NCI-H526 treated with DMSO at 0.1 percent for 48 hours (cell line): ENCODE measurements at places on chromosomes 13 and 19.
A peak's percentile ranks its signal among the peaks of the same experiment; 100 is the strongest.

DNA sequence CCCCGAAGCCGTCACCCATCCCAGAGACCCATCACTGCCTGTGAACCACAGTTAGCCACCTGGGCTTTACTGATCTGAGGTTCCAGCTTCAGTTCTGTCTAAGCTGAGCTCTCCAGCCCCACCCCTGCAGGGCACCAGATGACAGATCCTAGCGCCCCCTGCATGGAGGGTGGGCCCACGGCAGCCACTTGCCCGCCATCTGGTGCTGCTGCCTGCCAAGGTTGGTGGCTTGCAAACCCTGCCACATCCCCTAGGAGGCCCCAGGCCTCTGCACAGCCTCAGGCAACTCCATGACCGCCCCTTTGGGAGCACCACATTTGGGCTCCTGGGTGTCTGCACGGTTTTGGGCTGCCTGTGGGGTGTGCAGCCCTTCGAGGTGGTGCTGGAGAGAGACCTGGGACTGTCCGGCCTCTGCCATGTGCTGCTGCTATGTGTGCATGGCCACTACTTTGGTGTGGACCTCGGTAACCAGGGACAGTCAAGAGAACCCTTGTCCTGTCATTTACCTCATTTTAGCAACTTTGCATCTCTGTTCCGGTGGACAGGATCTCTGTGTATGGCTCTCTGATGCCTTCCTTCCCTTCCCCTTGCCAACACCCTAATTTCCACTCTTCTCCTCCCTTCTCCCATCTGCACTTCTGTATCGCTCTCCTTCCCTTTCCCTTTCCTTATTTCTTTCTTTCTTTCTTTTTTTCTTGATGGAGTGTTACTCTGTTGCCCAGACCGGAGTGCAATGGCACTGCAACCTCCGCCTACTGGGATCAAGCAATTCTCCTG, 17.4 kb upstream of the SDHAF1 start:
- DNase-seq: no peak

DNA sequence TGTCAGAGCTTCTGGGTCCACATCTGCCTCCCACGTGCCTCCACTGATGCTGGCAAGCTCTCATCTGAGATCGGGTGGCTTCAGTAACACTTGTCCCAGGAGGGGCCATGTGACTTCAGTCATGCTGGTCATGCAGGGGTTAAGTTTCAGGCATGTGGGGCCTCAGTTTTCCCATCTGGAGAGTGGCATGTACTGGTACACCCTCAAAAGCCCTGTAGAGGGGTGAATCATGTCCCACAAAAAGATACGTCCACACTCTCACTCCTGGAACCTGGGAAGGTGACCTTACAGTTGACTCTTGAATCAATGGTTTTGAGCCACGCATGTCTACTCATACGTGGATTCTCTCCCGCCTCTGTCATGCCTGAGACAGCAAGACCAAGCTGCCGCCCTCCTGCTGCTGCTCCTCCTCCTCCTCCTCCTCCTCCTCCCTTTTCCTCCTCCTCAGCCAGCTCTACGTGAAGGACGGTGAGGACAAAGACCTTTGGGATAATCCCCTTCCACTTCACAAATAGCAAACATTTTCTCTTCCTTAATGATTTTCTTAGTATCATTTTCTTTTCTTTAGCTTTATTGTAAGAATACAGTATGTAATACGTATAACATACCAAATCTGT, 53.7 kb downstream of the COMP start:
- no peak for DNase-seq

- DNase-seq: no peak
These were observed 1322.2 kb downstream of the PCDH9 start for GRCh38 chr13:65907666-65908525.

DNA sequence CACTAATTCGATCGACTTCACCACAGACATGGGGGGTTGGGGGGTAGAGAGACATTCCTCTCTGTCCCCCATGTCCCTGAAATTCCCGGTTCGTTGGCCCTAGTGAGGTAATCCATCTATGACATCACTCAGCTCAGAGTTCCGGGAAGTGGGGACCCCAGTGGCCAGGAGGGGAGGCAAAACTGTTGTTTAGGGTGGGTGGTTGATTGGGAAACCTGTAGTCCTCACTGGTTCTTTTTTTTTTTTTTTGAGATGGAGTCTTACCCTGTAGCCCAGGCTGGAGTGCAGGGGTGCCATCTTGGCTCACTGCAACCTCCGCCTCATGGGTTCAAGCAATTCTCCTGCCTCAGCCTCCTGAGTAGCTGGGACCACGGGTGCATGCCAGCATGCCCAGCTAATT, at the start of gene ARRDC5:
ARRDC5 (minus strand) TSS at position 101 of the 400 bp plus-strand sequence; CDS start at position 30, 71 bp downstream.
- no peak for DNase-seq

DNA sequence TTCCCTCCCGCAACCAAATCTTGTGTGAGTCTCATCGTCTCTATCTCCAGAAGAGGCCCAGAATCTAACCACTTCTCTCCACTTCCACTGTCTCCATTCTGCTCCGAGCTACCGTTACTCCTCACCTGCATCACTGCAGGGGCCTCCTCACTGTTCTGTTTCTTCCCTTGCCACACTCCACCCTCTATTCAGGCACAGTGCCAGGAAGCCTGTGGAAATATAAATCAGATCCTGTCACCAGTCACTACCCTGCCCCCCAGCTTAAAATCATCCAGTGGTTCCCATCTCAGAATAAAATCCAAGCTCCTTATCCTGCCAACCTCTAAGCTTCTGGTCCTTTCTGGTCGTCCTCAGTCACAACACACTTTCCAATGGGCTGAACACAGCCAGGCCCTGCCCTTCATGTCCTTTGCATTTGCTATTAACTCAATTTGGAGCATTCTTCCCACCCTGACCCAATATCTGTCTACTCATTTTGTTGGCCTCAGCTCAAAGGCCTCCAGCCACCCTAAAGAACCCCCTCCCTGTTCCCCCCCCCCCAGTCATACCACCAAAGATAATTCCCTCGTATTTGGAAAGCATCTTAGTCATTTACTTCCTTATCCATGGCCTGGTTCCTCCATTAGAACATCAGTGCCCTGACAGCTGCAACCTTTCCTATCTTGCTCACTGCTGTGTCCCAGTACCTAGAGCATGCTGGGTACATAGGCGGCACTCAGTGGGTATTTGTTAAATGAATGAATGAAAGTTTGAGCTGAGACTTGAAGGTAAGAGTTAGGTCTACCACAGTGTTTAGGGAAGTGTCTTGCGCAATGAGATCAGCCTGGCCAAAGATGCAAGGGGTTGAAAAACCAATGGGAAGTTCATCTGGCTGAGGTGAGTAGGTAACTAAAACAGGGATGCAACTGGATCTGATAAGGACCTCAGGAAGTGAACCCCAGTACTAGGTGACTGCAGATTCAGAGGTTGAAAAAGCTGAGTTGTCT, 24.4 kb downstream of the ZNF175 start:
- no peak for DNase-seq

DNA sequence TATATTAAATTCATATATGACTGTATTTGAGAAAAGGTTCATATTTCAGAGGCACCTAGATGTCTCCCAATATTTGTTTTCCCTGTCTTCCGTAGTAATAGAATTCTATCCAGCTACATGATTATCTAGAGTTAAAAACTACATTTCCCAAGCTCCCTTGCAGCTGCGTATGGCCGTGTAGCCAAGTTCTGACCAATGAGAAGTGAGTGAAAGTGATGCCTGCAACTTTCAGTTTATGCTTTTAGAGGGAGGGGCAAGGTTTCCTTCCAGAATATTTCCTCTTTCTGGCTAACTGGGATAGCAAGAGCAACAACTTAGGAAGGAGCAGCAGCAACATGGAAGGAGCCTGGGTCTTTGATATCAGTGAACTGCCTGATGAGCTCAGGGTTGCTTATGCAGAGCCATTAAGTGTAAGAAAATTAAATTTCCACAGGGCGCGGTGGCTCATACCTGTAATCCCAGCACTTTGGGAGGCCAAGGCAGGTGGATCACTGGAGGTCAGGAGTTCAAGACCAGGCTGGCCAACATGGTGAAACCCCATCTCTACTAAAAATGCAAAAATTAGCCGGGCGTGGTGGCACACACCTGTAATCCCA, 23.2 kb upstream of the CYP2A13 start:
- DNase-seq: no peak

GRCh38 chr13:43242040-43242439, 218.7 kb downstream of the DNAJC15 start:
- no peak for DNase-seq

- DNase-seq: no peak
These were observed 13.6 kb downstream of the SPC24 start for GRCh38 chr19:11141937-11142527.

DNA sequence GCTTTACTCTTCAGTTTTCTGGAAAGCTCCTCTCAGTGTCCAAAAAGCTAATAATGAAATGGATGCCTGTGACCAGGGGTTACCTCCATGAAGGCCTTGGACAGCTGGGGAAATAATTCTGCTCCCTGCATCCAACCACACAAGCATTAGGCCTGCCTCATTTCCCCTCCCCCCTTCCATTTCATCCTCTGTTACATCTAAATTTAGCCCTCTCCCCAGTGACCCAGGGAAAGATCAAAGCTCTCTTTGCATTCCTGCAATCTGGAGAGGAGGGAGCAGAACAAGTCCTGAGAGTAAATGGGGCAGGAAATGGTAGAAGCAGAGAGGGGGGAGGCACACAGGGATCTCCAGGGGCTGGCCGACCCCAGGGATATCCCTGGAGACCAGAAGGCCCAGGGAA, 452.7 kb downstream of the TSHZ3 start:
- no peak for DNase-seq

DNA sequence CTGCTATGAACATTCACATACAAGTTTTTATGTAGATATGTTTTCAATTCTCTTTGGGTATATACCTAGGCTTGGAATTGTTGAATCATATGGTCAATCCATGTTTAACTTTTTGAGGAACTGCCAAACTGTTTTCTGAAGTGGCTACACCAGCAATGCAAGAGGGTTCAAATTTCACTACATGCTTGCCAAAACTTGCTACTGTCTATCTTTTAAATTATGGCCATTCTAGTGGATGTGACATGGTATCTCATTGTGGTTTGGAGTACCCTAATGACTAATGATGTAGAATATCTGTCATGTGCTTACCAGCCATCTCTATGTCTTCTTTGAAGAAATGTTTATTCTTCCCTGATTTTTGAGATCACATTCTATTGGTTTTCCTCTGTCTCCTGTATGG, 860.3 kb downstream of the DIAPH3 start:
- no peak for DNase-seq

GRCh38 chr19:18203408-18203862, 407 bp downstream of the RAB3A start:
- DNase-seq: no peak

- peak; percentile 31 for DNase-seq
These were observed 42.1 kb downstream of the NAA16 start for GRCh38 chr13:41352935-41353840.

DNA sequence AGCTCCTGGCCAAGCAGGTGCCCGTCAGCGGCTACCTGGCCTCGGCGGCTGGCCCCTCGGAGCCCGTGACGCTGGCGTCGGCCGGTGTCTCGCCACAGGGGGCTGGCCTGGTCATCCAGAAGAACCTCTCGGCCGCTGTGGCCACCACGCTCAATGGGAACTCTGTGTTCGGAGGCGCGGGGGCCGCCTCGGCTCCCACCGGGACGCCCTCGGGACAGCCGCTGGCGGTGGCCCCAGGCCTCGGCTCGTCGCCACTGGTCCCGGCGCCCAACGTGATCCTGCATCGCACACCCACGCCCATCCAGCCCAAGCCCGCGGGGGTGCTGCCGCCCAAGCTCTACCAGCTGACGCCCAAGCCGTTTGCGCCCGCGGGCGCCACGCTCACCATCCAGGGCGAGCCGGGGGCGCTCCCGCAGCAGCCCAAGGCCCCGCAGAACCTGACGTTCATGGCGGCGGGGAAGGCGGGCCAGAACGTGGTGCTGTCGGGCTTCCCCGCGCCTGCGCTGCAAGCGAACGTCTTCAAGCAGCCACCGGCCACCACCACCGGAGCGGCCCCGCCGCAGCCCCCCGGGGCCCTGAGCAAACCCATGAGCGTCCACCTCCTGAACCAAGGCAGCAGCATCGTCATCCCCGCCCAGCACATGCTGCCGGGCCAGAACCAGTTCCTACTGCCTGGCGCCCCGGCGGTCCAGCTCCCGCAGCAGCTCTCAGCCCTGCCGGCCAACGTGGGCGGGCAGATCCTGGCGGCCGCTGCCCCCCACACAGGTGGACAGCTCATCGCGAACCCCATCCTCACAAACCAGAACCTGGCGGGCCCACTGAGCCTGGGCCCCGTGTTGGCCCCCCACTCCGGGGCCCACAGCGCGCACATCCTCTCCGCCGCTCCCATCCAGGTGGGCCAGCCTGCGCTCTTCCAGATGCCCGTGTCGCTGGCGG, 33.0 kb upstream of the EHD2 start:
- no peak for DNase-seq

DNA sequence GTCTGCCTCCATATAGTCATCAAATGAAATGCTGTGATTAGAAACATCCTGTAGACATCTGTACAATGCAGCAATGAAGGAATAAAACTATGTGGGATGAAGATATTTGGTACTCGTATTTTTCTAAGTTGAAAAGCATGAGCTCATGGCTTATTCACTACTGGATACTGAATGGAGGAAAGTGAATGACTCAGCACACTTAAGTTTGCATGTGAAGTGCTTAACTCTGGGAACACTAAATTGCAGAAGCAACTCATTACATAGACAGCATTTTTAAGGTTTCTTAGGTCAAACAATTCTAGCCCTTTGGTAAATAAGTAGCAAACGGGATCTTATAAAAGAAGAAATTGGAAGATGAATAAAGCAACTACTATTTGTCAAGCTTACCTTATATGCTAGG, 429.0 kb upstream of the MIR17HG start:
- DNase-seq: no peak

GRCh38 chr13:73722120-73722519, 412.1 kb downstream of the KLF12 start:
- peak; percentile 35 for DNase-seq

DNA sequence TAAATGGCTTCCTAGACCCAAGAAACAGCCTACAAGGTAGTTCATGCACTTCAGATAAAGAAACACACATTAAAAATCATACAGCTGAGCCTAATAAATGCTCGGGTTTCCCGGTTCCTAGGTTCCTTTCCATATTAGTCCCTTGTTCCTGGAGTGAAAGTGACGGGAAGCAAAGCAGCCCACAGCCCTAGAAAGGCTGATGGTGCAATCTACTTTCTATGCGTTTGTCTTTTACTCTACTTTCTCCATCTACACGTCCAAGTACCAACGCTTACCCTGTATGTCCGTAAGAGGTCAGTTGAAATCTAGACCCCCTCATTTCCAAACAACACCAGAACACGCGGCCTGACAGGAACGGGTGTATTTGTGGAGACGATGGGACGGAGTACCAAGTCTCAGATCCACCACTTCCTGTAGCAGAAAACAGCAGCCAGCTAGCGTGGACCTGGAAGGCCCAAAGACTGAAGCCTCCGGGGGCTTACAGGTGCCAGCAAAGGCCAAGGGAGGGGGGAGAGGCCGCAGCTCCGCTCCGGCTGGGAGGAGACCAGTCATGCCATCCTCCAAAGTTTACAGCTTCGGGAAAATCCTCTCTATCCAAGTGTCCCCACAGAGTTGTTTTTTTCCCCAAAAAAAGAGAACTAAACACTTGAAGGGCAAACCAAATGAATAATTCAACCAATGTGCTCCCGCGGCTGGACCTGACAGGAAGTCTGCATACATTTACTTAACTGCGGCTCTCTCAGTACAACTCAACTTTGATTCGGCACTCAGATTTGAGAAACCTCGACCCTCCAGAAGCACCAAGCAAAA, 34.1 kb downstream of the STK24 start:
- no peak for DNase-seq

GRCh38 chr19:47778954-47779351, 450 bp downstream of the SELENOW start:
- DNase-seq: no peak

GRCh38 chr19:8161135-8161646, 11.8 kb upstream of the FBN3 start:
- no peak for DNase-seq
